GM23248 (cell line): ENCODE measurements at places on chromosomes 2 and 18. TPM values are rescaled to one million over a fixed set of nuclear protein-coding genes. Genes with fewer than 3 reads are reported as not detected.

DNA sequence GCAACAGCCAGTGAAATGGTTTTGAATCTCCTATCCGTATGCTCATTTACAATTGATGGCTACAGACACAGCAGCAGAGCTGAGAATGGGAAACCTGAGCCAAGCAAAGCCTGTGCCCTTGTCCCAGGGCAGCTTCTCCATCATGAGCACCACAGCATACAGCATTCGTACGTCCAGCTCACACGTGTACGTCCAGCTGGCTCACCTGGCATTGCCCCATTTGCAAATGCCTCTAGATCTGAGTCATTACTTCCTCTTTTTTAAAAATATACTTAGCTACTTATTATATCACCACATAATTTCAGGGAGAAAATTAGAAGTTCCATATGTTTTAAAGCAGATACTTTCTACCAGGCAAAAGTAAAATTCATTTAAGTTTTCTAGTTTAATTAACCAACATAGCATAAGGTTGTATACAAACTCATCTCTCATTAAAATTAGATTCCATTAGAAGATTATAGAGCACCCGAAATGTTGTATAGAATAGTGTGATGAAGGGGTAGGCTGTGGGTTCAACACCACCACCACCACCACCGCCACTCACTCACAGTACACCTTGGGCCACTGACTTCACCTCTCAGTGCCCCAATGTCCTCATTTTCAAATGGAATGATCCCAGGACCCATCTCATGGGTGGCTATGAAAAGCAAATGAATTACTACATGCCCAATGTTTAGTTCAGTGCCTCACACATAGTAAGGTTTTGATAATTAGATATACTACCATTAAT is 31.4 kb upstream of the TMEM177 start:
- peak; percentile 45 for DNase-seq

CYP26B1 gene
- 0.23 and 0.33 TPM in 2 replicates for polyA plus RNA-seq

DNA sequence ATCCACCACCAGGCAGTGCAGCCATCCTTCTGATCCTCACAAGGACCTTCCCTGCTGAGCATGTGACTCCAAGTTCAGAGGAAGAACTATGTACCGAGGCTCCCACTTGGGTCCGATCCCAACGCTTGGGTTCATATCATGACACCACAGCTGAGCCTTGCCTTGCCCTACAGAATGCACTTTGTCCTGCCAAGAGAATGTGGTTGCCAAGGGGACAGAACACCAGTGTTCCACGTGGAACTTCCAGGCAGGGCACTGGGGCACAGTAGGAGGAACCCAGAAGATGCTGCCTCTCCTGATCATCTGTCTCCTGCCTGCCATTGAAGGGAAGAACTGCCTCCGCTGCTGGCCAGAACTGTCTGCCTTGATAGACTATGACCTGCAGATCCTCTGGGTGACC is at the start of gene TEX51:
Gene TEX51 (plus strand): TSS at position 255 of the 400 bp plus-strand sequence. CDS start 29 bp downstream, at position 284.
- no peak for DNase-seq

KCNG3 gene
- not detected in 2 replicates for polyA plus RNA-seq

GRCh38 chr2:28547906-28548600 is 52.2 kb downstream of the PLB1 start:
- DNase-seq = no peak

DNA sequence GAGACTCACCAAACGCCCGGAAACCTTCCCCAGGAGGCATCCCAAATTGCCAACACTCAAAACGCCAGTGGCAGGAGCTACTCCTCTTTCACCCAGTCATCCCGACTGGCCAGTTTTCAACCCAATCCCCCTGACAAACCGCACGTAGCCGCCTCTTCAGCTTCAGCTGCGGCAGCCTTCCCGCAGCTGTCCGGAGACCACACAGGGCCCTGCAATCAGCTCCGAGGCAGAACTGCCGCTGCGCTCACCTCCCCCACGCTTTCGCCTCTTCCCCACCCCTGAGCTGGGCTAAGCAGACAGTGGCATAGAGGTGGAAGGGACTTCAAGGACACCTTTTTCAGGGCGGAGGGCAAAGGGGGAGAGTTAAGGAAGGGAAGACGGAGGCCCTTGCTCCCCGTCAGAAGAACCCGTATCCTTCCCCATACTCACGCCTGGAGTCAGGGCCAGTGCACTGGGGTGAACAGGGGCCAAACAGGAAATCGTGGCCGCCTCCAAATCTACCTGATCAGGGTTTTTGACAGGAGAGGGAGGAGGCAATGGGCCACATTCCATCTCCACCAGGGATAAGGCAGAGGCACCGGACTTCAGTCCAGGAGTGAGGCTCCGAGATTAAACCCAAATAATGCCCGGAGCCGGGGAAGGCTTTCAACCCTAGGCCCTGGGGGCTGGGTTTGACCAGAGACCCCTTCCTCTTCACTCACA is 16.9 kb downstream of the CYP26B1 start:
- no peak for DNase-seq

DNA sequence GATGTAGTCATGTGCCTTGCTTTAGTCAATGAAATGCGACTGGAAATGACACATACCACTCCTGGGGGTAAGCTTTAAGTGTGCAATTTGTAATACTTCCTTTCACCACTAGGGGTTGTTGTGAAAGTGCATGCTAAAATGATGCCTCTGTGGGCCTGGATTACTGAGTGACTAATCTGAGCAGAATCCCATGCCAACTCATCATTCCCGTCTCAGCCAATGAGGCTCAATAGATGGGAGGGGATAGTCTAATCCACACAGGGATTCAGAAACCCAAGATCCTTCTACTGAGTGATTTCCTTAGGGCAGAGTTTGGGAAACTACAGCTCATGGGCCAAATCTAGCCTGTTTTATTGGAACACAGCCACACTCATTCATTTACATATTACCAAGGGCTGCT is 54.0 kb downstream of the HRH4 start:
- peak; percentile 60 for DNase-seq
